ENCODE measurements at places on chromosomes 5 and 9. TPM values are rescaled to one million over a fixed set of nuclear protein-coding genes. Genes with fewer than 3 reads are reported as not detected.

FYB1 gene
- polyA plus RNA-seq: 0.56 TPM

NIM1K gene
- 0.42 TPM for polyA plus RNA-seq

ADAMTS2 gene
- 5.7 TPM for polyA plus RNA-seq

DNA sequence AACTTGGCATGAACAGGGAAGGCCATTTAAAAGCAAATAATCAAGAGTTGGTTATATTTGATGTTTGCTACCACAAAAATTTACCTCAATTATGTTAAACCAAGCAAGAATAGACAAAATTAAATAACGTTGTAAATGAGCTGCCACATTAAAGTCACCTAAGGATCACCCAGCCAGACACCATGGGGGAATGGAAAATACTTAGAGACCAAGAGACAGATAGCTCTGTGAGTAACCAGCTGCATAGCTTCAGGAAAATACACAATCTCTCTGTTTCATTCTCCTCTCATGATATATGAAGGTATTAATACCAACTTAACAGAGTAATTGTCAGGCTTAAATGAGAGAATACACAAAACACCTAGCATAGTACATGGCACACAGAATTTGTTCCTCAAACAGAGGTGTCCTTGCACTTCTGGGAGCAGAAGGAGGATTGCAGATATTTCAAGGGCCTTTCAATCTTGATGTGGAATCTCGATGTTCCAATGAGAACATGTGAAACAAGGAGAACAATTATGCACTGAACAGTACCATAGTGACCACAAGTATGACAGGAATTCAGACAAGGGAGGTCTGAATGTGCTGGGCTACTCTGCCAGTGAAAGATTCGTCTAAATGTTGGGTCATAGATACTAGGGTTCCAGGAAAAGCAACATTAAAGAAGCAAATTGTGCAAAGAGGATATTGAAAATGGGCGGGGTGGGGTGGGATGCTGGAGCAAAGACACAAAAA, 18.6 kb downstream of the JAKMIP2 start:
- H3K27ac ChIP-seq: no peak overlapping the region
- no peaks in the 10 kb centered on the region for H3K27me3 ChIP-seq
- DNase-seq: no peak
- H3K4me1 ChIP-seq: no peaks in the 10 kb centered on the region
- no peaks in the 10 kb centered on the region for H3K36me3 ChIP-seq

PCDHA4 gene
- 0.70 TPM for polyA plus RNA-seq

TLX3 gene
- polyA plus RNA-seq: not detected

DNA sequence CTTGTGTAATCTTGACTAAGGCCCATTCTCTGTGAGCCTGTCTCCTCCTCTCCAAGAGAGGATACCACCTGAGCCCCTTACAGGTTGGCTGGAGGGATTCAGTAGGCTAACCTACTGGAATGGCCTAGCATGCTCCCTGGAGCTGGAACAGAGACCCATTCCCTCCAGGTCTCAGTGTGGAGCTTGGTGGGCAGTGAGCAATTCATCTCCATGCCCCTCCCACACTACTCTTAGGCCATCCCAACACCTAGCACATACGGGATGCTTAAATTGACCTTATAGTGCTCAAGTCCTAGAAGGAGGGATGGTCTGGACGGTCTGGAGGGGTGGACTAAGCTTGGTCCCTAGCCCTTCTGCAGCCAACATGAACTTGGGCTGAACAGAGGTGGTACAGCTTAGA, 75.6 kb downstream of the CRB2 start:
- no peaks in the 10 kb centered on the region for H3K4me1 ChIP-seq
- no peaks in the 10 kb centered on the region for H3K36me3 ChIP-seq
- no peak for DNase-seq
- no peak overlapping the region for H3K27ac ChIP-seq

GRCh38 chr5:108753331-108753730, 5.6 kb downstream of the FER start:
- no peaks in the 10 kb centered on the region for H3K4me1 ChIP-seq
- no peaks in the 10 kb centered on the region for H3K36me3 ChIP-seq
- no peak overlapping the region for H3K4me3 ChIP-seq
- no peaks in the 10 kb centered on the region for H3K27me3 ChIP-seq
- no peak overlapping the region for H3K27ac ChIP-seq
- no peak for DNase-seq

SLC25A2 gene
- not detected for polyA plus RNA-seq

TSSK1B gene
- 0.08 TPM for polyA plus RNA-seq

DNA sequence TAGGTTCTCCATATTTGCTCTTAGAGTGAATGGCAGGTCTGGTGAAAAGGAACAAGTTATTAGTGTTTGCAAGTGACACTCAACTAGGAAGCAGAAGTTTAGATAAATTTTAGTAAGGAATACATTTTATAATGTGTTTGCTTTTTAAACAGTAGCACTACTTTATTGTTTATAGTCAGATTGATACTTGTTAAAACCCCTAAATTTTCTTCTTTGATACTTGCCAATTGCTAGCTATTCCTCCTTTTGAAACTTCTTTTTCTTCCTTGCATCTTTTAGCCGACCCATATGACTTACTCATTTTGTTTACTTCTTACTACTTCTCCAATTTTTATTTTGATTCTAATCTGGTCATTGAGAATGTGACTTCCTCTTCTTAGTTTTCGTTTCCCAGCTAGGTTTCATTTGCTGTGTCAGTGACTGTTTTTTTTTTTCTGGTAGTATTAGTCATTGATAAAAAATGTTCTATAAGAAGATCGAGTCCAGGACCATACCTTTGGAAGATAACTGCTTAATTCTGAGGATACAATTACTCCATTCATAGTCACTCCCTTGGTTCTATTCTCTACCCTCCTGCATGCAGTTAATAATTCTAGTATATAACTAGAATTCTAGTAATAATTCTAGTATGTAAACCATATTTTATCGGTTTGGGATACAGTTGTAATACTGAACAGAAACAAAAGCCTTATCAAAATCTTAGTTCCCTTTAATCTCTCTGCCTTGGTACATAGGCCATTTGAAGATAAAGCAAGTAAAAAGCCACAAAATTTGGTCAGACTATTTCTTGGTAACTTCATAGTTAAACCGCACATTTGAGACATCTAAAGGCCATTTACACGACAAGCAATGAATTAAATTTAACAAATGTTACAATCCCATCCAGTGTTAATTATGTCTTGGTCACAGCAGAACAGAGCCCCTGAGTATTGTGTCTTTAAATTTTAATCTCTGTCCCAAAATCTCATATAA, 2.8 kb upstream of the RICTOR start:
- H3K4me3 ChIP-seq: no peak overlapping the region
- no peak for DNase-seq
- no peak overlapping the region for H3K27ac ChIP-seq
- no peaks in the 10 kb centered on the region for H3K27me3 ChIP-seq
- no peaks in the 10 kb centered on the region for H3K36me3 ChIP-seq

BAAT gene
- polyA plus RNA-seq: 1.4 TPM

DNA sequence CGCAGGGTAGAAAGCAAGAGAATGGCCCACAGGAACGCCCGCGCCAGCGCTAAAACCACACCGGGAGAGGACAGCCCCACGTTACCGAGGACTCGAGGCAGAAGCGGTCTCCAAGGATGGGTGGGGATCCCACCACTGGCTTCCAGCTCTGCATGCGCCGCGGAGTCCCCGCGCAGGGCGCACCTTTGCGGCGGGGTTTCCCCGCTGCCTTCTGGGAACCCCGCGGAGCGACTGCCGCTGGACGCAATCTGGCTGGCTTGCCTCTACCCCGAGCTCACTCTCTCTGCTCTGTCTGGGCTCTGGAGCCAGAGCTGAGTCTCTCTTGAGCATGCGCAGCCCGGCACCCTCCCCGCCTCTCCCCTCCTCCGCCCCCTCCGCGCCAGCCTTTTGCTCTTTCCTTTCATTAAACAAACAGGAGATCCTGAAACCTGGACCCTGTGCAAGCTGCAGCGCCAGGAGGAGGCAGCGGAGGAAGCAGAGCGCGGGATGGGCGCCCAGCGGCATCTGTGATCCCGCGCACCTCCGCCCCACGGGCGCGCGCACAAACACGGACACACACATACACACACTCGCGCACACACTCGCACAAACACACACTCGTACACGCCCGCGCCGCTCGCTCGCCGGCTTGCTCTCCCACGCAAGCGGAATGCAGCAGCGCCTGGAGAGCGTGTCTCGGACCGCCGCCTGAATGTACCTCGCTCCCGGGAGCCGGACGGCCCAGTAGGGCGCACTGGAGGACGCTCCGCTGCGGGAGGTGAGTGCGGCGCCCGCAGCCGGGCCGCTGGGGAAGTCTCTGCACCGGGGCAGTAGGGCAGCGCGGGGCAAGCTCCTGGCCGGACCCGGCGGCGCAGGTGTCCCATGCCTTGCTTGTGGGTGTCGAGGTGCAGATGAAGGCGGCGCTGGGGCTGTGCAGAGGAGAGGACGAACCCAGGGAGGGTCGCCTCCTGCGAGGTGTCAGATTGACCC, at the start of gene PLPPR1:
PLPPR1 (plus strand) TSS at position 382 of the 969 bp plus-strand sequence.
- H3K4me3 ChIP-seq: peak within 1 kb of the TSS; percentile 35
- H3K36me3 ChIP-seq: no peaks in the 10 kb centered on the region
- H3K27ac ChIP-seq: peak within 1 kb of the TSS; percentile 10
- peaks cover 8% of the 10 kb centered on the region for H3K4me1 ChIP-seq
- peak; percentile 67 for DNase-seq
- no peaks in the 10 kb centered on the region for H3K27me3 ChIP-seq

DNA sequence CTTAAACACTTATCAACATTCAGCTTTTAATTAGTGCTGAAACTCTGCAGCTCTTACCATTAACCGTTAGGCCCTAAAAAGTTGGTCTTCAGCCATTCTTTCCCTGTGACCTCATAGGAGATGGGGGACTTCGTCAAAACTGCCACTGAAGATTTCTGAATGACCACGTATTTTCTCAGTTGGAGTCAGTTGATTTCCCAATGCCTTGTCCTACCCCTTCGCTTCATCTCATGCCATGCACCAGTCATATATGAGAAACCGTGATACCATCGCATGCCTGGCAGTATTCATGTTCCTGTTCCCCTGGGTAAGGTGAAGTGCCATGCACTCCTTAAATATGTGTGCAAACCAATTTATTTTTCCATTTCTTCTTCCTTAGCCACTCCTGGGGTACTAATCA, 10.8 kb upstream of the ZFR start:
- no peaks in the 10 kb centered on the region for H3K36me3 ChIP-seq
- no peaks in the 10 kb centered on the region for H3K4me1 ChIP-seq
- no peak overlapping the region for H3K4me3 ChIP-seq
- no peaks in the 10 kb centered on the region for H3K27me3 ChIP-seq
